ENCODE measurements at places on chromosomes 13 and 19. TPM values are rescaled to one million over a fixed set of nuclear protein-coding genes. Genes with fewer than 3 reads are reported as not detected.

The TUBA3C gene
- not detected for total RNA-seq

The TNNI3 gene
- 27.9 TPM for total RNA-seq

The LRRC8E gene
- 4.8 TPM for total RNA-seq

The THSD1 gene
- total RNA-seq = not detected

The CEACAM1 gene
- total RNA-seq = 3.0 TPM

Measured in GM23338 (cell line).